Effector CD4-positive, alpha-beta T cell (primary cell): ENCODE measurements at places on chromosomes 7 and 10.

DNA sequence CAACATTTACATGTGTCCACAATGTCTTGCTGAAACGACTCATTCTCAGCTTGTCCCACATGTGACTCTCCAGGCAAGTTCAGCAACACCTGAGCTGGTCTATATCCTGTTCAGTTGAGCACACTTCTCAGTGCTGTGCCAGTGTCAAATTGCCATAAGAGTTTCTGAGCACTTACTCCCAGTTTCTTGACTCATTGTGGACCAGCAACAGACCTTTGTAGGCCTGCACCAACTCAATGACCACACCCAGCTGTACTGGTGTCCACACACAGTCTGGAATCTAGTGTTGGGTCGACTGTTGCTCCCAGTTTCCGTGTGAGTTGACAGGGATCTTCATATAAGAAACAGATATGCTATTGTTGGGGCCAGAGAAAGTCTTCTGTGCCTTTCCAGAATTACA, 88.0 kb downstream of the PTPN20 start:
- no peak for DNase-seq

DNA sequence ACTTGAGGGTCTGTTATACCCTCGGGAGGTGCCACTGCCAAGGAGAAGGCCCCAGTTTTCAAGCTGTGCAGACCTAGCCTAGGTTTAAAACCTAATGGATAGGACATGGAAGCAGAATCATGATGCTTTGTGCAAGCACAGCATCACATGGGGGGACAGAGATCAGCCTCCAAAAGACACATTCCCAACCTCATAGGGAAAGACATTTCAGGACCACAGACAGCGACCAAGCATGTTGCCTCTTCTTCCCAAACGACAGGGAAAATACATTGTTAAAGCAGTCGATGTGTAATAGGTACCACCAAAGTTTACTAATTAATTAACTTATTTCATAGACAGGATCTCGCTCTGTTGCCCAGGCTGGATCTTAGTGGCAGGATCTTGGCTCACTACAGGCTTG, 573.9 kb downstream of the TCERG1L start:
- DNase-seq = no peak

GRCh38 chr7:5197811-5198210, 7.8 kb downstream of the WIPI2 start:
- DNase-seq = no peak

DNA sequence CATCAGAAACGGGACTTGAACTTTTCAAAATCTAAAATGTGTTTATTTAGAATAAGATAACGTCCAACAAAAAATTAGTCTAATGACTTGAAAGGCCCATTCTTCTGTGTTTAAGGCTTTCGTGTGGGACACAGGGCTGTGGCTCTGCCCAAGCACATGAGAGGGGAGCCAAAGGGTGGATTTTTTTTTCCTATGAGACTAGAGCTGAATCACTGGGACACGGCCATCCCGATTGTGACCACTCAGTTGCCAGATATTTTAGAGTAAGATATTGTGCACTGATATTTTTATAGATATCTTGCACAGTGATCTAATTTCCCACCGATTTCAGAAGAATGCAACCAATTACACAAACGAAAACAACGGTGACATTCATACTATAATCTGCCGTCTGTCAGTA, 99.9 kb downstream of the ANK3 start:
- DNase-seq = no peak

DNA sequence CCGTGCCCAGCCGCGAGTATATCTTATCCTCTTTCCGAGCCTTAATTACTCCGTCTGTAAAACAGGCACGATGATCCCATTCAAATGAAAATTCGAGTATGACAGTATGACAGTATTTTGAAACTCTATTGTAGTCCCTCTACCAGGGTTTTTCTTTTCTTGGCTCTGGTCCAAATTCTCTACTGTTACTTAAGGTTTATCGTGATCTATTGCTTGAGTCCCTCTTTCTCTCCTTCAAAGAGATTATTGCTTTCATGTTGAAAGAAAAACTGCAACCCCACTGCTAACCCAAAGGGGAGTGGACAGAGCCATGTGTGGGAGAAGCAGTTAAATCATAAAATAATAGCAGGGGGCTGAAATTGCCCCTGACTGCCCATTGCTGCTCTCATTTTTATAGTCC, 1156.6 kb upstream of the AUTS2 start:
- no peak for DNase-seq

- no peak for DNase-seq
These were observed 102.3 kb upstream of the SEMA3E start for GRCh38 chr7:83751217-83751616.

GRCh38 chr10:117933036-117933435, 113.7 kb downstream of the RAB11FIP2 start:
- DNase-seq = no peak

DNA sequence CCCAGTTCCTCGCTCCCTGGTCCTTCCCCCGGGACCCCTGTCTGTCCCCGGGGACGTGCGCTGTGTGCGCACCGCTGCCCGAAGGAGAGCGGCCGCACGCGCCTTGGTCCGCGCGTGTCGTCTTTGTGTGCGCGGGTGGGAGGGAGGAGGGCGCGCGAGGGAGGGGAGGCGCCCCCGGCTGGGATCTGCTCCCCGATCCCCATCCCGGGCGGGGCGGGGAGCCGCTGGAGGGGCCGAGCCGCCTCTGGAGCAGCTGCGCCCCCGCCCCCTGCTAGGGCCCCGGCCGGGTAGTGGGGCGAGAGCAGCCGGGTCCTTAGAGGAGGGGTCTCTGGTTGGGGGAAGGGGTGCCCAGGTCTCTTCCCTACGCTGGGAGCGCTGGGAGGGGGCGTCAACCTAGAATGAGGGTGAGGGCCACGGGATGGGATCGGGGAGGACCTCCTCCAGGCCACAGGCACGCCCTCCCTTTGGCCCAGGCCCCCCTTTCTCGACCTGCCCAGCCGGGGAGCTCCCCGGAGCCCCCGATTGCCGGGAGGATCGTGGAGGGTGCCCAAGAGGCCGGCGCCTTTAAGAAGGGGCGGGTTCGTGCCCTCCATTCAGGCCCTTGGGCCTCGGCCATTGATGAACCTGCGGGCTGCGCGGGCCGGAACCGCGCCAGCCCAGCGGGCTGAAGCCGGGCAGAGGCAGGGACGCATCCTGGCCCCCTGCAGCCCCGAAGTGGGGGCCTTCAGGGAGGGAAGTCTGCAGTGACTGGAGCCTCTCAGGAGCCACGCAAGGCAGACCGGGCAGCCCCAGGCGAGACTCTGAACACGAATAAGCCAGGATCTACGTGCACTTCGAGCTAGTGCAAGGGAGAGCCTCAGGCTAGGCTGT, 678 bp downstream of the SH2B2 start:
- DNase-seq = no peak

DNA sequence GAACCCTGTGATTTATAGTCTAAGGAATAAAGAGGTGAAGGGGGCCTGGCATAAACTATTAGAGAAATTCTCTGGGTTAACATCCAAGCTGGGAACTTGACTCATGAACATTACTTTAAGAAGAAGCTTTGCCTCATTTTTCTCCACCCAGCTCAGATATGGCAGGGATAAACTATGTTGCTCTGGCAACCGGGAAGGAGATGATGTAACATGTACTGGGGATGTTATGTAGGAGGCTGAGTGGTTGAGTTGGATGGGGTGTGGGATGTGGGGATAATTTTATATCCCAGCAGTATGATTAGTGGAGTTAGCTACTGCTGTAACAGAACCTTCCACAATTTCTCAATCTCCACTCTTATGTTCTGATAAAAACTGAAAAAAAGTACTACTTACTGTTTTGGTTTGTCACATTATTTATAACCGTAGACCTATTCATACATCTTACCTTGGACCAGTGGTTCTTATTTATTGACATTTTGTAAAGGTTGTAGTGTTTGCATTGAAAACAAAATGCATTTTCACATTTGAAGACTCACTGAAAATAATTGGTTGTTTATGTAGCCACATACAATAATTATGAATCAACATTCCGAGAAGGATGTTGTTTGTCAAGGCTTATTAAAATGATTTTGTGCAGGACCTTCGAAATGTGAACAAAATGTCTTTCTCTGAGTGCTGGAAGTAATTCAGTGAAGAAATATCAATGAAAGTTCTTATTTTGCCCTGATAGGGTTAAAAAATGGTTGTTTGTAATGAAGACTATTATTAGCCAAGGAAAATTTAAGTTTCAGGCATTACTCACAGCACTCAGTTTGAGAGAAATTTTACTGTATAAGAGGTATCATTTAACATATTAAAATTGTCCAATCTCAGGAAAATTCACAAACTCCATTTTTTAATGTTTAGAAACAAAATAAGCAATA, 1.3 kb downstream of the OR2F2 start:
- DNase-seq = no peak

DNA sequence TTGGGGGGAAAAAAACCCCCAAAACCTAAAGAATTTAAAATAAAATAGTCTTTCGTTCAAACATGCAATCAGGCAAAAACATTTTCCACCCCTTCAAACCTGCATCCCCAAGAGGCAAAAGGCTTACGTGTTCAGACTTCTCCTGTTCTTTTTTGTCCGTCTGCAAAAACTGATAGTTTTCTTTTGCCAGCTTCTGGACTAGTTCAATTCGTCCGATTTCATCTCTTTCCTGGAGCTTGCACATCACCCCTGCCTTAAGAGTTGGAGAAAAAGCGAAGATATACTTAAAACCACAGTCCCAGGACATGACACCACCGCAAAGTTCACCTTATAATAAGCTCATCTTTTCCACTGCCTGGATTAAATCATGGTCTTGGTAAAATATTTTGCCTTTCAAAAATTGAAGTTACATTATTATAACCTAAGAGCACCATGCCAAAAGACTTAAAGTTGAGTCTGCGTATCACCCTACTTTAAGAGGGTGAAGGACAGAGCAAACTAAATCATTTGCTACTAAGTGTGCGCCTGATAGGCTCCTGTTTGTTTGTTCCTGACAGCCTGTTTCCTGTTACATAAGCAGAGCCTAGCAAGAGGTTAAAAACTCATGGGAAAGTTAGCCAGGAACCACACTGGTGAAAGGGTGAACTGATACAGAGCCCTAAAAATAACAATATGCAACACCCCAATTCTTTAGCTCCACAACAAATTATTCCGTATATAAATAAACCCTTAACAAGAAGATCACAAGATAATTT, 137.0 kb downstream of the RAPGEF5 start:
- DNase-seq = no peak

GRCh38 chr10:19683356-19683755, 132.9 kb upstream of the PLXDC2 start:
- DNase-seq = no peak

GRCh38 chr7:115009139-115009538, 87.2 kb downstream of the MDFIC start:
- no peak for DNase-seq
